ENCODE measurements at places on chromosomes 13 and 19.

DNA sequence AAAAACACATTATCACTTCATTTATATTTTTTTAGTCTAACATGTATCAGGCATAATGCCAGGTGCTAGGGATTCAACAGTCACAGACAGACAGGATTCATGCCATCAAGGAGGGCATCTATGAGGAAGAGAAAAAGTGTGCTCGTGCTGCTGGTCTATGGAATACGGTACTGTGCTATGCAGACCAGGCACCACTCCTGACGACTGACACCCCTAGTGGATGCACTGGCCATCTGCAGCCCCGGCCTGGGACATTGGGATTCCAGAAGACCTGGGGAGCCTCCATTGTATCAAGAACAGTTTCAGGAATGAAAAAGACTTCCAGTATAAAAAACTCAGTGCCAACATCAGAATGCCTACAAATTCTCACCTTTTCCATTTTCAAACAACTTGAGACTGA is 94.0 kb downstream of the KLF12 start:
- no peak for DNase-seq

GRCh38 chr19:1153891-1154730 is 20.0 kb downstream of the SBNO2 start:
- DNase-seq = no peak

DNA sequence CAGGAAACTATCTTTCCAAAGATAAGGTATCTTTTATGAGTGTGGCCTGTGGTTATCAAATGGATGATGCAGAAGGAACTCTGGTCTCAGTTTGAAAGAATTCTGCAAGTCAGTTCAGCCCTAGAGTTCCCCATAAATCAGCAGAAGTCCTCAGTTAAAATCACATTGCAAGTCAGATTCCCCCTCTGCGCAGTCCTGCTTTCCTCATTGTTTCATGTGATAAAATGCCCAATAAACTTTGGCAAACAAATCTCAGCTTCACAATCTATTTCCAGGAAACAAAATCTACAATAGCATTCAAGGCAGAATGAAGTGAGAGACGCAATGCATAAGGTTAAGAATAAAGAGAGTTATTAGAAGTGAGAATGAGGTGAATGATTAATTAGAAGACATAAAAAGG is 216.3 kb upstream of the KLHL1 start:
- no peak for DNase-seq

DNA sequence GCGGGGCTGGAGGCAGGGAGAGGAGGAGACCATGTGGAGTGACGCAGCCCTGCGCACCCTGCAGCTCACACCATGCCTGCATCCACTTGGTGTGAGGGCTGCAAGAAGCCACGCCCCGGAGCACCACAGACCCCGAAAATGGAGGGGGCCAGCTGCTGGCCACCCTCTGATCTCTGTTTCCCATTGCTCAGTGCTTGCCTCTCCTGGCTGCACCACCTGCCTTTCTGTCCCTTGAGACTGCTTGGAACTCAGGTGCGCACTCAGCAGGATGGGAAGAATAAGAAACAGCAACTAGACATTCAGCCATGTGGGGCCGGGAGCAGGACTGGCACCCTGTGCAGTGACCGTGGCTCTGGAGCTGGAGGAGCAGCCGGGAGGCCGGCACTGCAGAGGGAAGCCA is 64.0 kb downstream of the ANKRD10 start:
- DNase-seq = no peak

- DNase-seq = no peak
These were observed 22.2 kb downstream of the COL4A2 start for GRCh38 chr13:110329258-110329657.

GRCh38 chr19:1109032-1109551 is 5.3 kb downstream of the GPX4 start:
- no peak for DNase-seq

- no peak for DNase-seq
These were observed 7.5 kb downstream of the RINL start for GRCh38 chr19:38870612-38871011.

DNA sequence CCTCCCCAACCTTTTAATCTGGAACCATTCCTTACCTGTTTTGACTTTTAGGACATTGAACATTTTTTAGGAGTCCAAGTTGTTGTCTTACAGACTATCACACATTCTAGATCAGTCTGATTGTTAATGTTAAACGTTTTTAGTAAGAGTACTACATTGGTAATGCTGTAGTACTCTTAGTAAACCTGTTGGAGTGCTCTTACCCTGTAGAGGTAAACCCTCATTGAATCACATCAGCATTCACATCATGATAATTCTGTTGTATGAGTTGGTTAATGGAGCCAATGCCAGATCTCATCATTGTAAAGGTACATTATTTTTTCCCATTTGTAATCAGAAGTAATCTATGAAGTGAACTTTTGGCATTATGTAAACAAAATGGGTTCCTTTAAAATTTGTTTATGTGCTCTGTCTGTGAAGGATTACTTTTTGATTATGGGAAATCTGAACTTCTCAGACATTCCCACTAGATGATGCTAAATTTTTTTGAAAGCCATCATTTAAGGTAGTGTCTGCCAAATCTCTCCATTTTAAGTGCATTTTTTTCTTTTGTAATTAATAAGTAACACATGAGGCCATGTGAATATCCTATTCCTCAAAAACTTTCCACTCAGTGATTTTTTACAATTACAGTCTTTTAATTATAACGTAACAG is 55.2 kb downstream of the VWA8 start:
- peak; percentile 0 for DNase-seq

DNA sequence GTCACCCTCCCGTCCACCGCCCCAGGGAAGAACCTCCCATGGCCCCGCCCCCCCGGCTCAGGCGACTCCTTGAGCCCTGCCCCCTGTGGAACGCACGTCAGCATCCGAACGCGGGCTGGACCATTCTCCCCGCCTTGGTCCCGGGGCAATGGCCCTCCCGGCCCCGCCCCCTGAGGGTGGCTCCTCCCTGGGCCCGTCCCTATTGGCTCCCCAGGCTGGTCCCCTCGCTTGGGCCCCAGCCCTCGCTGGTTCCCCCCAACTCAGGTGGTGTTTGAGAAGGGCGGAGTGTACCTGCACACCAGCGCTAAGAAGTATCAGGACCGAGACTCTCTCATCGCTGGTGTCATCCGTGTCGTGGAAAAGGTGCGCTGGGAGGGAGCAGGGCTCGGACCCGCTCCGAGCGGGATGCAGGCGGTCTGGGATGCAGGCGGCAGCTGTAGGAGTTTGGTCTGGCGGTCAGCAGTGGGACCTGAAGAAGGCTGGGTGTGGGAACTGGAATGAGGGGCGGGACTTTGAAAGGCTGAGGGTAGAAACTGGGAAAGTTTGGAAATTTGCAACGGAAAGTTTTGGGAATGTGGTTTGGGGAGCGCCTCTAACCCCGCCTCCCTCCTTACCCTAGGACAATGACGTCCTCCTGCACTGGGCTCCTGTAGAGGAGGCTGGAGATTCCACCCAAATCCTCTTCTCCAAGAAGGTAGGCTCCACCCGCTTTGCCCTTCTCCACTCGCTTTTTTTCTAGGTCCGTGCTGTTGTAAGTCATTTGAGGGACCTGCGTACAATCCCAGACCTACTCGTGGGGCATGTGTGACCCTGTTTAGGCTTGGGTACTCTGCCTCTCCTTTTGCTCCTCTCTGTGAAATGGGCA is 609 bp downstream of the TBC1D17 start:
- no peak for DNase-seq

DNA sequence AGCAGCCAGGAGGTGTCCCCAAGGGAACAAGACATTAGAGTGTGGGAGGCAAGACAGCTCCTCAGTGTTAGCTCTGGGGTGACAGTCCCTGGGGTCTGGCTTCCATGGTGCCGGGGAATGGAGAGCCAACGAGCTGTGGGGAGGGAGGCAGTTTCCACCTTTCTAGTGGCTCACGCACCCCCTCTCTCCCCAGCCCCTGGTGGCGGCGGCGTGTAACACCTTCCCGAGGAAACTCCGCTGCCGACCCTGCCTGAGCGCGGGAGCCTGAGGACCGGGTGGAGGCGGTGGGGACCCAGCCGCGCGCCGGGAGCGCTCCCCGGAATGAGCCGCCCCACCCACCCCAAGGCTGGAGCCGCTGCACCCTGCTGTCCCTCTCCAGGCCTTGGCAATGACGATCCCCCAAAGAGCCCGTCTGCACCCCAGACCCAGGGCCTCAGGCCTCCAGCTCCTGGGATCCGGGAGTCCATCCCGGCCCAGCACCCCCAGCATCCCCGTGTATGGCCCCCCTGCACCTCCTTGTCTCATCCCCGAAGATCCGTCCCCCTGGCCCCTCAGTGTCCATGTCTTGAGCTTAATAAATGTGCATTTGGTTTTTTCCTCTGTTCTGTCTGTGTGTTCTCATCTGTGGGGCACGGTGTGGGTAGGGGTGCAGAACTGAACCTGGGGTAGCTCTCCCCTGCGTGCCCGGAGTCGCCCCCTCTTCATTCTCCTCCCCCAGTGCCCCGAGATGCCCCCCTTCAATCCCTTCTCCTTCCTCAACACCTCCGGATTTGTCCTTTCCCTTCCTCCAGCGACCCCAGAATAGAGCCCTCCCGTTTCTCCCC is 622 bp upstream of the FXYD5 start:
- no peak for DNase-seq

- DNase-seq = no peak
These were observed 24.4 kb downstream of the CELF5 start for GRCh38 chr19:3248728-3249326.

GRCh38 chr19:4748589-4748988 is 24.9 kb upstream of the DPP9 start:
- no peak for DNase-seq

GRCh38 chr13:114087430-114087829 is 45.0 kb downstream of the RASA3 start:
- DNase-seq = no peak
